Activated gamma-delta T cell (primary cell): ENCODE measurements at places on chromosomes 13 and 19.
A peak's percentile ranks its signal among the peaks of the same experiment; 100 is the strongest.

- DNase-seq = no peak
These were observed 2.2 kb downstream of the CD70 start for GRCh38 chr19:6588508-6589345.

DNA sequence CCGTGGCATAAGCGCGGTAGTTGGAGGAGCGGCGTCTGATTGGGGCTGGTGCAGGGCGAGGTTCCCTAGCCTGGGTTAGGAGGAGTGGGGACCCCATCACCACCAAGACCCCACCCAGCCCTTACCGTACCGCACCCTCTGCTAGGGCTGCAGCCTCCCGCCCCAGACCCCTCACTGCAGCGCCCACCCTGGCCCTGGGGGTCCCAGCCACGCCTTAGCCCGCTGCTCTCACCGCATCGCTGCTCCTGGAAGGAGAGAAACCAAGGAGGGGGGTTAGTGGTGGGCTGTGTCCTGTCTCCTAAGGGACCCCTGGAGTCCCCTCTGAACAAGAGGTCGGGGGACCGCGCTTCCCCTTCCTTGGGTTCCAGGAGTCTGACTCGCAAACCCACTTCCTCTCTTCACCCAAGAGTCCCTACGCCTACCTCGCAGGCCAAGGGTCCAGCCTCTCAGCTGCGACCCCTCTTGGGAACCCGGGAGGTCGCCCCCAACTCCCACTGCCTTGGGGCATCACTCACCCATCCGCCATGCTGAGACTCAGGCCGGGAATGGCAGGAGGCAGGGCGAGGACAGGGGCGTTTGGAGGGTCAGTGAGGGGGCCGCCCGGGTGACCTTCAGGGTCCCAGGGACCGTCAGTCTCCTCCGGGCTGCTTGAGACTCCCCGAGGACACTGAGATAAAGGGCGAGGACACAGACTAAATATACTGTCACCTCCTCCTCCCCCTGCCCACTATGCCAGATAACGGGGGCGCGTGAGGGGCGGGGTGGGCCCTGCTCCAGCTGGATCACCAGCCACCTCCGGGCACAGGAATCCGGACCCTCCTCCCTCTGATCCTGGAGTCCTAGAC lies at the start of gene TNNI3:
Gene TNNI3 (minus strand): TSS at position 669 of the 845 bp plus-strand sequence. CDS start 143 bp downstream, at position 526.
- no peak for DNase-seq

GRCh38 chr19:13083627-13084026 lies 19.0 kb downstream of the LYL1 start:
- DNase-seq = no peak

DNA sequence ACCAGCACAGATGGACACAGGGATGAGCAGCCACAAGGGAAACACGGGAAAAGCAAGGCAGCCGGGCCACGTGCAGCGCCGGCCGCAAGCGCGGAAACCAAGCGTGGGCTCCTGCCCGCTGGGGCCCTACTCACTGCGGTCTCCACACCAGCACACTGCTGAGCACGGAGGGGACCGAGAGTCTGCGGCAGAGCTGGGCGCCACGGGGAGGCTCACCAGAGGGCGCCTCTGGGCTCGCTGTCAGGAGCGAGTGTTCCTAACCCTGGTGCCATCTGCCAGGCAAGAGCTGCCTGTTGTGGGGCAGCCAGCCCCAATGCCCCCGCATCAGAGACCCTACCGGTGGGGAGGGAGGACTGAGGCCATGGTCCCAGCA lies 26.5 kb downstream of the MPND start:
- DNase-seq = peak; percentile 58

GRCh38 chr19:42452590-42452989 lies 9.8 kb upstream of the CXCL17 start:
- no peak for DNase-seq

DNA sequence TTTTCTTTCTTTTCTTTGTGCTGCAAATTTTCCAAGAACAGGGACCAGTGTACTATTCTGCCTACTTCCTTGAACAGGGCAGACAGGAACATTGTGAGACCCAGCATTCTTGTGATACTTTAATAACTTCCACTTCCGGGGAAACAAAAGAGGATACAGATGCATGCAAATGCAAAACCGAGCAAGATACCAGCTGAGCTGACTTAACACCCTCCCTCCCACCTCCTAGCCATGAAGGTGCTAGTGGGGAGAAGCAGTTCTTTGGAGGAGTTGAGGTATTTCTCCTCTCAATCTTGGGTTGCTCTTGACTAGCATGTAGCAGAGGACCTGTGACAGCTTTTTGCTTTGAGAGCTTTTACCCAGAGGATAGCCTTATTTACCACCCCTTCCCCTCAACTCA lies 111.2 kb downstream of the KLF5 start:
- DNase-seq = no peak

DNA sequence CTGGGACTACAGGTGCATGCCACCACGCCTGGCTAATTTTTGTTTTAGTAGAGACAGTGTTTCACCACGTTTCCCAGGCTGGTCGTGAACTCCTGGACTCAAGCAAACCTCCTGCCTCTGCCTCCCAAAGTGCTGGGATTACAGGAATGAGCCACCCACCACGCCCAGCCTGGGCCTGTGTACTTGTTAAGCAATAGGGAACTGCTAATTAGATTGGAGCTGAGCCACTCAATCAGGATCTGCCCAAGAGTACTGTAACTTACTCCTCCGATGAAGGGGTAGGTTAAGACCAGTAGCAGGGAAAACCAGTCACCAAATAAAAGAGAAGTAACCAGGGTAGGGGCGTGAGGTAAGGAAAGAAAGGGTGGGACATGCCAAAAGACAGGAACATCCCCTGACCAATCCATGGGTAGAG lies 2.3 kb downstream of the DDX39A start:
- DNase-seq = no peak

DNA sequence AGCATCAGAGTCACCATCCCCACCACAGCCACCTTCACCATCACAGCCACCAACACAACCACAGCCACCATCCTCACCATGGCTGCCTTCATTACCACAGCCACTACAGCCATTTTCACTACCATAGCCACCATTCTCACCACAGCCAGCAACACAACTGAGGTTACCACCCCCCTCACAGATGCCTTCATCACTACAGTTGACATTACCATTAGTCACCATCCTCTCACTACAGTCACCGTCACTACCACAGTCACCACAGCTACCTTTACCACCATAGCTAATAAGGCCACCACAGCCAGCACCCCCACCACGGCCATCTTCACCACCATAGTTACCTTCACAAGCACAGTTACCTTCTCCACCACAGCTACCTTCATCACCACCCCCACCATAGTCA lies 269.6 kb downstream of the DNAJC15 start:
- no peak for DNase-seq

DNA sequence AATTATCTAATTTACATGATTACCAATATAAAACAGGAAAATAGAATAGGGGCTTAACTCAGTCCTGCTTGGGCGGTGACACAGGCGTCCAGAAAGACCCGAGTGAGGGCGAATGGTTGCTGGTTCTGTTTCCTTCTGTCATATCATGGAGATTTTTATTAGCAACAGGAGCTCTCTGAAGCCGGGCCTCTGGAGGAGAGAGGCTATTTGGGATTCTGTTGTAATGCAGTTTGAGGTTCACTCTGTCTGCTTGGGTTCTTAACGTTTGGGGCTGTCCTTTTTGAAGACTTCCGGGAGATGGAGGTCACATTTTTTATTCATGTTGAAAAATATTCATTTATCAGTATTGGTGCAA lies 115.7 kb upstream of the ZNF536 start:
- DNase-seq = no peak

- DNase-seq = no peak
These were observed 162.8 kb downstream of the ZNF536 start for GRCh38 chr19:30535011-30535410.

- no peak for DNase-seq
These were observed 17.1 kb upstream of the FXYD3 start for GRCh38 chr19:35098413-35099049.

DNA sequence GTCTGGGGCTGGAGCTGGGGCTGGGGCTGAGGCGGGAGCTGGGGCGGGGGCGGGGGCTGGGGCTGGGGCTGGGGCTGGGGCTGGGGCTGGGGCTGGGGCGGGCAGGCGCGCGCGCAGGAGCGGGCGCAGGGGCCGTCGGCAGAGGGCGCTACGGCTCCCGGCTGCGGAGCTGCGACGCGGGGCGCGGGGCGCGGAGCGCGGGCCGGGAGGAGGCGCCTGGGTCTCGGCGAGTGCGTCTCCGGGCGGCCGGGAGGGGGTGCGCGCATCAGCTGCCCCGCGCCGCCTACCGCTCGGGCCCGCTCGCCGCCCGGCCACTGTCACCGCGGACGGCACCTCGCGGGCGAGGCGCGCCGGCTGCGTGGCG lies 422 bp upstream of the MTUS2 start:
- no peak for DNase-seq

- no peak for DNase-seq
These were observed 63.1 kb downstream of the ZDHHC20 start for GRCh38 chr13:21395953-21396352.

GRCh38 chr19:49591731-49592485 lies 926 bp downstream of the PRR12 start:
- no peak for DNase-seq

DNA sequence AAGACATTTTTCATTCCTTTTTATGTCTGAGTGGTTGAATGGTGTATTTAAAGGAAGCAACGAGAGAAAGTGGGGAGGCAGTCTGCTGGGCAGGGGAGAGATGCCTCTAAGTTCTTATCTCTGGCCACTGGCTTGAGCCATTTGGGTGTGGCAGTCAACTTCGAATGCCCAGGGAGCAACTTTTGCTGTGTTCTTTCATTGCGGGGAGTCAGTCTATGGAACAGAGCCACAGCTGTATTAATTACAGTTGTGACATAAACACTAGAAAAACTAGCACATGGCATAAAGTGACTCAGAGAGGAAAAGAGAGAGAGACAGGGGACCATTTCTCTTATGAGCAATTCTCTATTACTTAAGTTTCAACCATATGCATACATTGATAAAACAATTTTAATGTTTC lies 40.4 kb upstream of the PDCD5 start:
- DNase-seq = no peak

DNA sequence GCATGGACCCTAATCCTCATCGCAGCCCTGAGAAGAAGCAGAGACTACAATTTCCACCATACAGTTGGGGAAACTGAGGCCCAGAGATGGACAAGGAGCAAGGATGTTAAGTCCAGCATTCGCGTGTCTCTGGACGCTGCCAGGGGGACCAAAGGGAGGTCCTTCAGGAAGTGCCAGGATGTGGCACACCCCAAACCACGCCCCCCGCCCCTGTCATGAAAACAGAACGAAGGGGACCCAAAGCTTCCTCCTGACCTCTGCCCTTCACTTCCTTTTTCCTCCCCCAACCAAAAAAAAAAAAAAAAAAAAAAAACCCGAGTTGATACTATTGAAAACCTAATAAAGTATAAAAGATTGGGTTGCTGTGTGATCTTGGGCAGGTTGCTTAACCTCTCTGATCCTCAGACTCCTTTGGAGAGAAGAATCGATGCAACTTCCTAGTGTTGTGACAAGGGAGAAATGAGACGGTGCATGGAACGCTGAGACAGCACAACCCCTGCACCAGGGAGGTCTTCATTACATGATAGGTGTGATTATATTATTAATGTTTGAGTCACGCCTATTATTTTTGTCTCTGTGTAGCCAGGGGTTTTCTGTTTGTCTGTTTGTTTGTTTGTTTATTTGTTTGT lies 2.7 kb upstream of the ZBTB7A start:
- no peak for DNase-seq

- no peak for DNase-seq
These were observed 343.5 kb downstream of the GPC5 start for GRCh38 chr13:91741925-91742324.

DNA sequence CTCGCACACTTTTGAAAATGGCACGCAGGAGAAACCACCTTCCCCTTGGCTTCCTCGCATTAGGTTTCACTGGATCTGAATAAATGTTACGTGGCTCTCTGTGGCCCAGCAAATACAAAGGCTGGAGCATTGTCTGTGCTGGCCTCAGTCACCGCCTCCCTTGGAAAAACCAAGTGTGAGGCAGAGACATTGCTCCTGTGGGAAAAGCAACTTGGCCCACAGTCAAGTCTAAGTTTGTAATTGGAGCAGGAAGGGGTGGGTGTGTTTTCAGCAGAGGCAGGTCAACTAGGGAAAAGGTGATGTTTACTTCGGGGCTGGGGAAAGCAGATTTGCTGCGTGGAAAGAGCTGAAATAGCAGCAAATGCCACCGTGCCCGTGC lies 101.6 kb downstream of the IRS2 start:
- DNase-seq = no peak

DNA sequence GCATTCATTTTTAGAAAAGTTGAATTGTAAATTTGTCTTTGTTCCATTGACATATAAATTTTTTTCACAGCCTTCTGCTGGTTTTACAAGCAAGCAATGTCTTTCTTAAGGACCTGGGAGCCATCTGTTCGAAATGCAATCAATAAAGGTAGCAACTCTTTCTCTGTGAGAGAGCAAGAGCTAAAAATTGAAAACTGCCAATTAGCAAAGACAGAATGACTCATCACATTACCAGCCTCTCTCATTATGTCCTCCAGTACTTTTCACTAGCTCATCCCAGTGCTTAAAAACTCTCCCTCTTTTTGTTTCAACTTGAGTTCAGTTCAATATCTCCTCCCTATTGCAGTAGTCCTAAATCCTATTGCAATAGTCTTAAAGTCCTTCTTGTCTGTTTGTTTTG lies 760.7 kb upstream of the SLITRK6 start:
- no peak for DNase-seq

- DNase-seq = no peak
These were observed 2.8 kb downstream of the TNNT1 start for GRCh38 chr19:55146078-55146704.

- no peak for DNase-seq
These were observed 64.5 kb upstream of the SCEL start for GRCh38 chr13:77470986-77471385.

DNA sequence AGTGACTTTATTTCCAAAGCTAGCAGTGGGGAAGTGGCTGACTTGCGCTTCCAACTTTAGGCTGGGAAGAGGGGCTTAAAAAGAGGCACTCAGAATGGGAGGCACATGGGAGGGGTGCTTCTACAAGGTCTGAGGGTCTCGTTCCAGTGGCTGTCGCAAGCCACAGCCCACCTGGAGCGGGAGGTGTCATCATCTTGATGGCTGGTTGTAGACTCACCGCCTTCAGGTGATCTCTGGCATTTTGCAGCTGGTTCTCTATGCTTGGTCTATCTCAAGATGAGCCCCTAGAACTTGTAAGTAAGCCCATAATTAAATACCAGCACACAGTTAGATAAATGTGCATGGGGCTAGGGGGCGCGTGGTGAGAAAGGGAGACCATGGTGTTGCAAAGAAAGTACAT lies 9.2 kb downstream of the TEX29 start:
- DNase-seq = no peak

DNA sequence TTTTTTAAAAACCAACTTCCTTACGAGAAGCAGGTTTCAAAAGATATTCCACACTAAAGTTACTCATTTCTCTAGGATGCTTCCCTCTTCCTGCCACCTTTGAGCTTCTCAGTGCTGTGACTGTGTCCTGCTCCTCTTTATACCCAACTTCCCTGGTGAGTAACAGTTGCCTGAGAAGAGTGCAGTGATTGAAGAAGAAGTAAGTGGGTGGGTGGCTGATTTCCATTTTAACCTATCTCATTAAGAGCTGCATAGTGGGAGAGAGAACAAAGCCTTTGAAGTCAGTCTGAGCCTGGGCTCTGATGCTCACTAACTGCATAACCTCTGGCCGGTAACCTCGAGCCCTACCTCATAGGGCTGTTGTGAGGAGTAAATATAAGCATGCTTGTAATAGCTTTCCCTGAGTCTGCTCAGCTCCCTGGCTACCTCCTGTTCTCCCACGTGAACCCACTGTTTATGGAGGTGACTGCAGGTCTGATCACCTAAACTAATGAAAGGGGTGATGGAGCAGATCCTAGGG lies 977.3 kb downstream of the UQCRFS1 start:
- no peak for DNase-seq

- DNase-seq = no peak
These were observed 2.0 kb downstream of the STXBP2 start for GRCh38 chr19:7638802-7639465.

GRCh38 chr13:92967923-92968322 lies 258.7 kb upstream of the GPC6 start:
- no peak for DNase-seq
